ENCODE measurements at places on chromosomes 13 and 19.

- no peak for DNase-seq
These were observed 3.4 kb downstream of the SF3A2 start for GRCh38 chr19:2239771-2240770.

GRCh38 chr19:3862826-3863500 lies 5.9 kb downstream of the ZFR2 start:
- no peak for DNase-seq

GRCh38 chr13:29039212-29039611 lies 219.1 kb downstream of the MTUS2 start:
- no peak for DNase-seq

GRCh38 chr13:91184244-91184926 lies 163.1 kb upstream of the MIR17HG start:
- no peak for DNase-seq

DNA sequence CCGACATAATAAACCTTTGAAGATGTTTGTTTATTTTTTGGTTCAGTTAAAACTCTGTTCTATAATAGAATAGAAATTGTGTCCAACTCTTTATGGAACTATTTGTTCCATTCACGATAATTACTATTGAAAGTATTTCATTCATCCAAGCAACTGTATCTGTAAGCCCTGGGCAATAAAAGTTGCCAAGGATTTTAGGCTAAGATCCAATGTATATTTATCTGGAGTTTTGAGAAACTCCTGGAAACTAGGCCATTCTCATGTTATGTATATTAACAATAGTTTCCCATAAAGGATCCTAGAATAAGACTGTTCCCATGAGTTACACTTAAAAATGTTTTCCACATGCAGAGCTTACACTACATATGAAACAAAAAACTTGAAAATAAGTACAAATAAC lies 261.6 kb downstream of the SLITRK6 start:
- no peak for DNase-seq

GRCh38 chr19:19911150-19911549 lies 10.4 kb downstream of the ZNF93 start:
- DNase-seq = no peak

DNA sequence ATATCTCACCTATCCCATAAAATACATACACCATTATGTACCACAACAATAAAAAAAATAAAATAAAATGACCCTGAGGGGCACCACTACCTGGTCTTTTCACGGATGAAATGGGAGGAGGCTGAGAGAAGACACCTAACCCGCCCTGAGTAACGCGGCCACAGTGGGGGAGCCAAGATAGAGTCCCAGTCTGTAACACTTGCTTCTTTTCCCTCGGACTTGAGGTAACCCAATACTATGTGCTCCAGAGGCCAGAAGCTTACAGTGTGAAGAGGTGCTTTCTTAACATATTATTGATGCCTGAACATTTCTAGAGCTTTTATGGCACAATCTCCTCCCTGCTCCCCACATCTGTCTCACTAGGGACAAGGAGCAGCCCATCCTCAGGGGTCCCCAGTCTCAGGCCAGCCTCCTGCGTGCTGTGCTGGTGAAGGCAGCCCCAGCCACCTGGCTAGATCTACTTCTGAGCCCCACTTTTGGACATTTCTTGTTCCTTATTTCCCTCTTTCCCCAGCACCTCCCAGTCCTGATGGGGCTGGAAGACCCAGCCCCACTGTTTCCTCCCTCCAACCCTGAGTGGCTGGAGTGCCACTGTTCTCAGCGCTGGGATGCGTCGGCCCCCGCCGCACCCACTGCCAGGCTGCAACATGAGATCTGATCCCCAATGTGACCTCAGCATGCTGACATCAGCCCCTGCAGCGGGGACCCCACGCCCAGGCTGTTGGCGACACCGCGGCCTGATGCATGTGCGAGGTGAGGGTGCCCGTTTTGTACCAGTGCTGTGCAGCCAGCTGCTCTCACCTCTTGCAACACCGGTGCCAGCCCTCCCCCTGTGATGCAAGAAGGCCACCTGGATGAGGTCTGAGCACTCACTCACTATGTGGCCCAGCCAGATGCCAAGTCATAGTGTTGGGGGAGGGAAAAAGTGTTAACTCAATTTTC lies 143.3 kb downstream of the DCLK1 start:
- DNase-seq = no peak

DNA sequence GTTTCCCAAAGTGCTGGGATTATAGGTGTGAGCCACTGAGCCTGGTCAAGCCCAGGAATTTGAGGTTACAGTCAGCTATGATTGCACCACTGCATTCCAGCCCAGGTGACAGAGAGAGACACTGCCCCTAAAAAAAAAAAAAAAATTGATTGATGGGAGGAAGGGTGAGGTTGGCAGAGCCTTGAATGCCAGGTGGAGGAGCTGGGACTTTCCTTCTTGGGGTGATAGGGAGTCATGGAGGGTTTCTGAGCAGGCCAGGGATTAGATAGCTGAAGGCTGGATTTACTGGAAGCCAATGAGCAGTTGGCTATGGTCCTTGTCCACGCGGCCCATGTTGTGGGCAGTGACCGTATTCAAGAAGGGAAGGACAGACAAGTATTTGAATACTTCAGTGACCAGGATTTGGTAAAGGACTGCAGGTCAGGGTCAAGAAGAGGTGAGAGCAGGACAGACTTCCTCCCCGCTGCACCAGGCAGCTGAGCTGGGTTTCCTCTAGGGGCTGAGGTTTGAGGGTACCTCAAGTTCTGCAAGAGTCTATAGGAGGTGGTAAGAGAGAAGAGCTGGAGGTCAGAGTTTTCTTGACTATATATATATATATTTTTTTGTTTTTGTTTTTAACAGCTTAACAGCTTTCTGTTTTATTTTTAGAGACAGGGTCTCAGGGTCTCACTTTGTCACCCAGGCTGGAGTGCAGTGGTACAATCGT lies 6.9 kb upstream of the ICAM4 start:
- DNase-seq = no peak

- no peak for DNase-seq
These were observed 1.1 kb downstream of the AKAP8L start for GRCh38 chr19:15417699-15418098.

DNA sequence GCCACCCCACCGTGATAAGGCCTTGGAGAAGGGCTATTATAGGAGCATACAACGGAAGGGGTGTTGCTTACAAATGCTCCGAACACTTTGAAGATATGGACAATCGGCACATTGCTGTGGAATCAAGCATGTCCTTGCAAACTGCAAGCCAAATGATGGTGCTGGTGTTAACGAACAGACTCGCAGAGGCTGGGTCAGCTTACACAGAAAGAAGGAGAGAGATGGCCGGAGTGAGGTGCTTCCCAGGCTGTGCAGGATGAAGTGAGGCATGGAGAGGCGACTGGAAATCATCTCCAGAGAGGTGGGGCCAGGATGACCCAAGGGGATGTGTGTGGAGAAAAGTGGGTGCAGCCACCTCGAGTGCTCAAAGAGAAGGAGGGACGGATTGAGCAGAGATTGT lies 42.2 kb downstream of the HSPH1 start:
- DNase-seq = no peak

DNA sequence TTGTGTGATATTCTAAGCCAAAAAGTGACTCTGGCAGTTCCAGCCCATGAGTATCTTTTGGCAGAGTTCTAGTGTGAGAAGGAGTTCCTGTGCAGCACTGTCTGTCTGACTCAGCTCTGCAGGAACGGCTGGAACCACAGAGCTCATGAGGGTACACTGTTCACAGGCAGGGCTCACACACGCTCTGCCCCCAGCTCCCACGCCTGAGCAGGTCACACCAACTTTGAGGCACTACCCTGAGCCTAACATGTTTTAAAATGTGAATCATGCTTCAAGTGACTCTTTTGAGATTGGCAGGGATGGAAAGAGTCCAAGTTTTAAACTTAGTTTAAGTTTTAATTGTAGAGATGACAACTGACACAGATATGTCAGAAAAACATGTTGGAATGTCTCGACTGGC lies 1203.3 kb downstream of the UQCRFS1 start:
- DNase-seq = no peak

DNA sequence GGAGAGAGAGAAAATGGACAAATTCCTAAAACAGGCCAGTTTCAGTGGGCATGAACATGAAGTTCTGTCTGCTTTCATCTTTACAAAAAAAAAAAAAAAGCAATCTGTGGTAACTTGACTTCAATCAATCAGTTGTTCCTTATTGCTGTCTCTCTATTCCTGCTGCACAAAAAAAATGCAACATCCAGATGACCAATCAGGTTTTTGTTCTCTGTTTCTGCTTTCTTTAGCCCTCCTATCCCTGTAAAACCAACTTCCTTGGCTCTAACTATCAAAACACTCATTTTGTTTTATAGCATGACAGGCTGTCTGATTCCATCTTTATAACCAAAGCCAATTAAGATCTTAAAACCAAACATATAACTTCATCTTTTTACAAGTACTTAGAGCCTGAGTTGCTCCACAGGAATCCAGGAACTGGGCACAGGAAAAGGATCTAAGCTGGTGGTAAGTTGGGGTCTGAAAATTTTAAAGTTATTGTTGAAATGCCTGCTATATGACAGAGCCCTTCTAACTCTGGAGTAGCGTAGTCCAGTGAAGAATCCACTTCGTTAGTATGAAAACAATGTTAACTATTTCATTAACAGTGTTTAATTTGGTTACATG lies at the start of gene FPR3:
TSS of gene FPR3 (plus strand) at position 273 of the 606 bp plus-strand sequence. CDS start 28,592 bp downstream, outside the sequence.
- DNase-seq = no peak

- no peak for DNase-seq
These were observed 32.8 kb downstream of the IGFL2 start for GRCh38 chr19:46180701-46181387.

DNA sequence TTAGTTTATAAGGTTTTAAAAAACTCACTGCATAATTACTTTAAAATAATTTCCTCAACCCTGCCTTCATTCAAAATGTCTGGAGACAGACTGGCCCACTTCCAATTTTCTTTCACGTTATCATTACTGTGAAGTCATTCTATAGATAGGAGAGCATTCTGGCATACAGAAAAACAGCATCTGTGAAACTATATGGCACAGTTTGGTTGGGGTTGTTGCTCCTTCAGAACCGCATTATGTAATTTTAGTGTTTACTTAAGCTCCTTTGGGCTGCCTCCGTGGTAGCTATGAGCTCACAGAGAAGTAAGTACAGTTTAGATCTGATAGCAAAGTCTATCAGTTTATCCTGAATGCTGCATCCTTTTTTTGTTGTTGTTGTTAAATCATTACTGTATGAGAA lies 104.3 kb downstream of the KCNRG start:
- no peak for DNase-seq

- DNase-seq = no peak
These were observed 14.7 kb downstream of the KLK1 start for GRCh38 chr19:50808856-50809255.

GRCh38 chr13:97100821-97101220 lies 106.5 kb upstream of the OXGR1 start:
- no peak for DNase-seq

GRCh38 chr19:7874076-7874896 lies at the start of gene PRR36:
PRR36 (minus strand) TSS chr19:7874390; CDS start chr19:7873689, 701 bp downstream.
- no peak for DNase-seq

GRCh38 chr13:23621316-23621645 lies 51.1 kb downstream of the TNFRSF19 start:
- peak; percentile 25 for DNase-seq

- no peak for DNase-seq
These were observed 6.1 kb upstream of the ERVV-1 start for GRCh38 chr19:53007606-53008005.

DNA sequence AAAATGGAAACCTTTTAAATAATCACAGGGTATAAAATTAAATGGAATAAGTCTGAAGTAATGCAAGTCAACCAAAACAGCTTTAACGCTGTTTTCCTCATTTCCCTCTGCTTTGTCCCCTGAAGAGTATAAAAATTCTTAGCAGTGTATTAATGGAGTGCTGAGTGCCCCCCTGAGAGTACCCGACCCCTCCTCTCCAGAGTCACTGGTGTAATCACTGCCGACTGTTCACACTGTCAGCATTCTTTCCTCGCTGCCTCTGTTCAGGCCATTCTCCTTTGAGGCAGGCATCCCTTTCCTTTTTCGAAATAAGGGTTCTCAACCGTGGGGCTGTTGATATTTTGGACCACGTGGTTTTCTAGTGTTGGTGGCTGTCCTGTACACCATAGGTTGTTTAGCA lies 146.9 kb upstream of the SLC10A2 start:
- no peak for DNase-seq

GRCh38 chr13:25848812-25849745 lies 202.7 kb downstream of the SHISA2 start:
- DNase-seq = no peak

DNA sequence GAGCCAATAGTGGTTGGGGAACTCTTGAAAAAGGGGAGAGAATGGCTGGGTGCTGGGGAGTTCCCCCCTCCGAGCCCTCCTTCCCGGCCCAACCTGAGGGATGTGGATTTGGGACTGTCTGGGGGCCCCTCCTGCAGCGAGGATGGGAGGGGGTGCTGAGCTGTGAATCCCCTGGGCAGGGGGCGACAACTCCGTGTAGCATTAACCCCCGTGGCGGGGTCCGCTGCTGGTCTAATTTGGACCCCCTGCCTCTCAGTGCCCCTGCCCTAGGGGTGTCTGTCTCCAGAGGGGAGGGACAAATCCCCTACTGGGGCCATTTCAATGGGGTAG lies 9.7 kb downstream of the MIDN start:
- no peak for DNase-seq

DNA sequence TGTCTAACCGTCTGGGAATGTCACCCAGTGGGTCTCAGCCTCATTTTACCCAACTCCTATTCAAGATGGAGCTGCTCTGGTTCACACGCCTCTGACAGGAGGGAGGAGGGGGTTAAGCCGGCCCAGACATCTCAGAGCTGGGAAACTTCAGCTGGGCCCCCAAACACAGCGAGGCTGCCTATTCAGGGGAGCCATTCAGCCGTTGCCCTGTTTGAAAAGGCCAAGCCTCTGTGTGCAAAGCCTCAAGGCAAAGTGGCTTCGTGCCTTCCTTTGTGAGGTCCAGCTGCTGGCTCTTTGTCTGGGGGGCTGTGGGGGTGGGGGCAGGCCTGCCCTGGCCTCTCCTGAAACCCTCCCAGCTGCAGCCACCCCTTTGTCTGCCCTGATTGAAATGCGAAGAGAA lies 147.4 kb downstream of the PTPRS start:
- no peak for DNase-seq

GRCh38 chr19:12913851-12914690 lies 5.0 kb downstream of the SYCE2 start:
- peak; percentile 52 for DNase-seq

DNA sequence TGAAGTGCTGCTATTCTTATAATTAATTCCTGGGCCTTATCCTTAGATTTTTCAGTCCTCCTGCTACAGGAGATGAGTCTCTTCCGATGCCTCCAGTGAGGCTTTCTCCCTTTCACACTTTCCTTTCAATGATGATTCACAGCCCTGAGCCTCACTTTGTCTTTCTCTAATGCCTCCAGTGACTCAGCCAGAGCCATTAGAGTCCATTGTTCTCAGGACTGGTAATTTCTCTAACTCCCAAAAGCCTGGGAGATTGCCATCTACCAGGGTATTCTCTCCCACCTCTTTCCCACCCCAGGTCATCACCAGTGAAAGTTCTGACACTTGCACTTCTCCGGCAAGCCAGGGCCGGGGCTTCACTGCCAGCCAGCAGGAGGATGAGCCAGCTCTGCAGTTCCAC lies 49.6 kb upstream of the ARGLU1 start:
- DNase-seq = no peak
